ENCODE measurements at places on chromosomes 16 and 17. TPM values are rescaled to one million over a fixed set of nuclear protein-coding genes. Genes with fewer than 3 reads are reported as not detected.

Gene ASGR1
- total RNA-seq: 0.14 TPM

DNA sequence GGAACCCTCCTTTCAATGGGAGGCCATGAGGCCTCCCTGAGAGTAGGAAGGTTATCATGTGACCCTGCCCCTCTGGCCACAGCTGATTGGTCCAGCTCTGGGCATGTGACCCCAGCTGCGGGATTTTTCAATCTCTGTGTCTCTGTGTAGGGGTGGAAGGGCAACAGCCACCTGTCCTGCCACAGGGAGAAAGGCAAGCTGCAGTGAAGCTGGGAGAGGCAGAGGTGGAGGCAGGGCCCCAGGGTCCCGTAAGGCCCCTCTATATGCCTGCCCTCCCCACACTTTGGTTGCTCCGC lies 10.9 kb downstream of the DNAAF8 start:
- no peak overlapping the region for H3K27ac ChIP-seq
- no peaks in the 10 kb centered on the region for H3K27me3 ChIP-seq
- H3K36me3 ChIP-seq: peaks cover 15% of the 10 kb centered on the region
- no peak overlapping the region for H3K4me3 ChIP-seq
- DNase-seq: no peak
- H3K4me1 ChIP-seq: peaks cover 11% of the 10 kb centered on the region

GRCh38 chr17:27157297-27157696 lies 136.6 kb upstream of the WSB1 start:
- no peaks in the 10 kb centered on the region for H3K4me1 ChIP-seq
- H3K36me3 ChIP-seq: no peaks in the 10 kb centered on the region
- DNase-seq: no peak
- no peak overlapping the region for H3K4me3 ChIP-seq

- peaks cover 87% of the 10 kb centered on the region for H3K4me1 ChIP-seq
- peak overlapping the region; percentile 34 for H3K27ac ChIP-seq
- no peak overlapping the region for H3K4me3 ChIP-seq
- DNase-seq: no peak
- H3K27me3 ChIP-seq: no peaks in the 10 kb centered on the region
- H3K36me3 ChIP-seq: peaks cover 38% of the 10 kb centered on the region
Measured at GRCh38 chr17:17811381-17812210, 25.2 kb downstream of the SREBF1 start.

DNA sequence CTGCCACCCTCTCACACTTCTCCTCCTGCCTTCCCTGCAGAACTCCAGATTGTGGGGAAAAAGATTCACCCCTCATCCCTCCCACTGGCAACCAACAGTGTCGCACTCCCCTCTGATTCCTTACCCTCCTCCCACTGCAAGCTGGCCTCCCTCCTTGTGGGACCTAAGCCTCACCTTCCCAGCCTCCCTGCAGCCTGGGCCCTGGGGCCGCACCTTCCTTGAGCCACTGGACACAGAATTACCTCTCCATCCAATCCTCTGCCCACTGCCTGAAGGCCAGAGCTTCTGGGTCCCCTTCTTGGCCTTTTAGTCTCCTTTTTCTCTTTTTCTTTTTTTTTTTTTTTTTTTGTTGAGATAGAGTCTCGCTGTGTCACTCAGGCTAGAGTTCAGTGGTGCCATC lies 33.9 kb downstream of the NGFR start:
- H3K27me3 ChIP-seq: peaks cover 70% of the 10 kb centered on the region
- no peak overlapping the region for H3K27ac ChIP-seq
- H3K4me1 ChIP-seq: no peaks in the 10 kb centered on the region
- H3K4me3 ChIP-seq: no peak overlapping the region
- DNase-seq: no peak

- H3K4me3 ChIP-seq: no peak overlapping the region
- no peaks in the 10 kb centered on the region for H3K4me1 ChIP-seq
- no peaks in the 10 kb centered on the region for H3K27me3 ChIP-seq
- peaks cover 64% of the 10 kb centered on the region for H3K36me3 ChIP-seq
- H3K27ac ChIP-seq: no peak overlapping the region
- no peak for DNase-seq
Measured at GRCh38 chr16:68190736-68191510, 45.0 kb downstream of the ESRP2 start.

DNA sequence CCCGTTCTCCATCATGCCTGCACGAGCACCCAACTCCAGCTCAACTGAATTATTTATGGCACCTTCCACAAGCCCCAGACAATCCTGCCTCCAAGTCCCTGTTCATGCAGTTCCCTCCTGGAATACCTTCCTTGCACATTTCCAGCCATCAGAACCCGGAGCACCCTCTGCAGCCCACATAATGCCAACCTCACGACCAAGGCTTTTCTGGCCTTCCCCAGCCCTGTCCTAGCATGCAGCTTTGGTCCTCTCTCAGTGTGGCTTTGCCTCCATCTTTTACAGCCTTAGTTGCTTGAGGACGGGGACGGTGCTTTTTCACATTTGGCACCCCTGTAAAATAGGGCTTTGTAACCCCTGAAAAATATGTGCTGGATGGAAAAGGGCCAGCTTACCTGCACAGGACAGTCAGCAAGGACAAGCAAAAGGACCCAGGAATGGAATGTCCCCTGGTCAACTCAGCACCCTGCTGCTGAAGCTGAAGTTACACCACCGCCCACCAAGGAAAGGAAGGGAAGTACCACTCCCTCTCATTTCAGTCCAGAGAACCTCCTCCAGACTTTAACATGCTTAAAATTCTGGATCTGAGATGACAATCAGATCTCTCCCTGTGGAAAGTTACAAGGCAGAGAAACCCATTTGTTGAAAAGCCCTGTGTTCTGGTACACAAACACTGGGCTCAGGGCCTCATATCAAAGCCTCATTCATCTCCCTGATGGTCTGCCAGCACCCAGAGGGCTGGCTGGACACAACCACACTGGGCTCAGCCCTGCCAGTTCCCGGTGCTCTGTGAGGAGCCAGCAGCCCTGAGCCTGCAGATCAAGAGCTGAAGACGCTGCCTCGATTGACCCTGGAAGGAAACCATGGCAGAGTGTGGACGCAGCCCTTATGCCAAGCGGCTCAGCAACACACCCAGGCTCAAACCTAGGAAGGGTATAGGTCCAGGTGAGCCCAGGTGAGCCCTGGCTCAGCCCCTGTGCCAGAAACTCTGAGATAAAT lies 2.9 kb downstream of the SLC39A11 start:
- no peaks in the 10 kb centered on the region for H3K27me3 ChIP-seq
- peaks cover 31% of the 10 kb centered on the region for H3K4me1 ChIP-seq
- peaks cover 34% of the 10 kb centered on the region for H3K36me3 ChIP-seq
- DNase-seq: no peak
